ENCODE measurements at places on chromosomes 3 and 15.

- no peak for DNase-seq
These were observed 43.9 kb upstream of the RYK start for GRCh38 chr3:134294302-134295280.

GRCh38 chr15:92733934-92734521 lies 78.5 kb upstream of the FAM174B start:
- no peak for DNase-seq

DNA sequence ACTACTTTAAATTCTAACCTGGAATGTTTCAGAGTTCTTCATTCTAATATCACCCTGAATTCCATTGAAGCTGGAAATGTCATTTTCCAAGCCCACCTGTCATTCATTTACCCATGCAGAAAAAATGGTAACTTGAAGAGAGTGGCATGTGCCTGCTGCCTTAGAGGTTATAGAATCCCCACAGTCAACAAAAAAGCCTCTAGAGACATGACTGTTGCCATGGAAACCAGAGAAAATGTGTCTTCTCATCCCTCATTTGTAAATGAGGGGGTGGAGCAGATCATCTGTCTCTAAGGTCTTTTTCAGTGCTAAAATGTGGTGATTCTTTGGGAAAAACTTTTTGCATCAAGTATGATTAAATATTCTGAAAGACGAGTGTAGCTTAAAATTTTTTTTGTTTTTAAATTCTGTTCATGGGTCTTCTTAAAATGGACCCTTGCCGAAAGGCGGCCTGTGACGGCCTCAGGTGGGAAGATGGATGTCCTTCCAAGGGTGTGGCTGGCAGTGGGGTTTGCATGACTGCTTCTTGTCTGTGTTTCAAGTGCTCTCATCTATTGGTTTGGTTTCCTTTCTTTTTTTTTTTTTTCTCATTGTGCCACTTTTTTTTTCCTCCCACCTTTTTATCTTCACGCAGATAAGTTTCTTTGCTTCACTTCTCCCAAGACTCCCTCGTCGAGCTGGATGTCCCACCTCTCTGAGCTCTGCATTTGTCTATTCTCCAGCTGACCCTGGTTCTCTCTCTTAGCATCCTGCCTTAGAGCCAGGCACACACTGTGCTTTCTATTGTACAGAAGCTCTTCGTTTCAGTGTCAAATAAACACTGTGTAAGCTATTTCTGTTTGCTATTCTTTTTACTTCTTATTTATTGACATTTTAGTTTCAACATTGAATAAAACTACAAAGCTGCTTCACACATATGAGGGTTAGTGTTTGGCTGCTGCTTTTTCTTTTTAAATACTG lies 23.0 kb downstream of the TPM1 start:
- no peak for DNase-seq

GRCh38 chr3:66472313-66473134 lies 28.3 kb downstream of the LRIG1 start:
- no peak for DNase-seq

DNA sequence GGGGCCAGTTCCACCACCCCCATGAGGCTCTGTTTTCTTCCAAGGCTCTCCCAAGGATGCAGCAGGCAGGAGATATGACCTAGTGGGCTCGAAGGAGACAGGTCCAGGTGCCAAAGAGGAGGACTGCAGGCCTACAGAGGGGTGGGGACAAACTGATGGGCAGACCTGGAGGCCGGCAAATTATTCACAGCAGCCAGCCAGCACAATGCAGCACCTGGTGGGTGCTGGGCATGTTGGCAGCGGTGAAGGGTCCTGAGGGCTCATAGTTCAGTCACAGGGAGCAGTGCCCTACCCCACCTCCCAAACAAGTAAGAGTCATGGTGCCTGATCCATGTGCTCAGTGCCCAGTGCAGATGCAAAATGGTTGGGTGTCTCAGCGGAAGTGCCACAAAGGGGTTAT lies 171.7 kb downstream of the ABHD5 start:
- DNase-seq = no peak

- no peak for DNase-seq
These were observed 24.9 kb upstream of the ATP2B2 start for GRCh38 chr3:10530241-10530640.
